ENCODE measurements at places on chromosomes 11 and 22.

- no peak for DNase-seq
These were observed 419.3 kb upstream of the NARS2 start for GRCh38 chr11:78993802-78994430.

DNA sequence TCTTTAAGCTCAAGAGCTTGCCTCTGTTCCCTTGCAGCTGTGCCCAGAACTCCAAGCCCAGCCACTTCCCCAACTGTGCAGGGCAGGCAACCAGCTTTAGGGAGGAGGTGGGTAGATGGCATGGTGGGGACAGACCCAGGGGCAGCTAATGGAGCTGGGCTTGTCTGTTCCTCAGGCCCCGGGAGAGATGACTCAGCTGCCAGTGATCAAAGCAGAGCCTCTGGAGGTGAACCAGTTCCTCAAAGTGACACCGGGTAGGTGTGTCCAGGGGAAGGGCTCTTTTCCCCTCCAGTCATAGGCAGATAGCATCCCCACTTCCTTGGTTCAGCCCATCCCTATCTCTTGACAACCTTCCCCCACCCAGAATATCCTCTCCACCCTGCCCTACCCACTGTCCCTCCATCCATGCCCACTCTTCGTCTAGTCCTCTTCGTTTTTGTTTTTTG is 32.4 kb downstream of the CREB3L1 start:
- no peak for DNase-seq

- no peak for DNase-seq
These were observed 16.8 kb upstream of the ACCSL start for GRCh38 chr11:44030996-44031395.

GRCh38 chr11:102950622-102951081 is 4.9 kb downstream of the MMP13 start:
- no peak for DNase-seq

GRCh38 chr11:100778166-100778785 is 91.2 kb downstream of the ARHGAP42 start:
- DNase-seq, result no peak

DNA sequence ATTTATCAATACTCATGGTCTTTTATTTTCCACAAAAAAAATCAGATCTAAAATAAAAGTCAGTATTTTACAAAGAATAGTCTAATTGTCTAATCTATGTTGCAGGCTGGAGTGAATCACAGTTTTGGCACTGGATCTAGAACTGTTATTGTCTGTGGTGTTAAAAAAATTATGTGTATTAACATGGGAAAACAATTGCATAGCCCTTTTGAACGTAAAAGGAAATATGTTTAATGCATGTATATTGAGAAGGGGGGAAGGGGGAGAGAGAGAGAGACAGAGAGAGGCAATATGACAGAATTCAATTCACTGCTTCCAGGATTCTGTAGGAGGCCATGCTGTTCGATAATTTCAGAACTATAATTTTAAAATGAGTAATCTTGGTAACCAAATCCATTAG is 324.9 kb upstream of the CCDC90B start:
- DNase-seq, result no peak

DNA sequence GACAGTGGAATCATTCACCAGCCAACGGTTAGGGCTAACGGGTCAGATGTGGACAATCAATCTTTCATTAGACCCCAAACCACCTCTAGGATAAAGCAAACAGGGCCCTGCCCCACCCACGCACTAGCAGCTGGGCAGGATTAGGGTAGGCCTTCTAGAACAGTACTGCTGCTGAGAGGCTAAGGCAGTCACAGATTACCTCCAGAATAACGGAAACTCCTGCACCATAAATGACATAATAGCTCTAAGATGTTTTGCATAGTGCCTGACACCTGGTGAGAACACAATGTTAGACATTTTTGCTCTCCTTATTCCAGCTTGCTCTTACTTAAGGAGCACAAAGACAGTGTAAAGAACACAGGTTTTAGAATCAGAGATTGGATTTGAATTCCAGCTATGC is 1.8 kb downstream of the SYTL2 start:
- DNase-seq, result no peak

GRCh38 chr11:66335531-66336233 is 552 bp downstream of the RIN1 start:
- no peak for DNase-seq

GRCh38 chr22:41928593-41929417 is 2.2 kb upstream of the TNFRSF13C start:
- no peak for DNase-seq

GRCh38 chr11:126491092-126491491 is 135.6 kb downstream of the ST3GAL4 start:
- DNase-seq, result no peak

DNA sequence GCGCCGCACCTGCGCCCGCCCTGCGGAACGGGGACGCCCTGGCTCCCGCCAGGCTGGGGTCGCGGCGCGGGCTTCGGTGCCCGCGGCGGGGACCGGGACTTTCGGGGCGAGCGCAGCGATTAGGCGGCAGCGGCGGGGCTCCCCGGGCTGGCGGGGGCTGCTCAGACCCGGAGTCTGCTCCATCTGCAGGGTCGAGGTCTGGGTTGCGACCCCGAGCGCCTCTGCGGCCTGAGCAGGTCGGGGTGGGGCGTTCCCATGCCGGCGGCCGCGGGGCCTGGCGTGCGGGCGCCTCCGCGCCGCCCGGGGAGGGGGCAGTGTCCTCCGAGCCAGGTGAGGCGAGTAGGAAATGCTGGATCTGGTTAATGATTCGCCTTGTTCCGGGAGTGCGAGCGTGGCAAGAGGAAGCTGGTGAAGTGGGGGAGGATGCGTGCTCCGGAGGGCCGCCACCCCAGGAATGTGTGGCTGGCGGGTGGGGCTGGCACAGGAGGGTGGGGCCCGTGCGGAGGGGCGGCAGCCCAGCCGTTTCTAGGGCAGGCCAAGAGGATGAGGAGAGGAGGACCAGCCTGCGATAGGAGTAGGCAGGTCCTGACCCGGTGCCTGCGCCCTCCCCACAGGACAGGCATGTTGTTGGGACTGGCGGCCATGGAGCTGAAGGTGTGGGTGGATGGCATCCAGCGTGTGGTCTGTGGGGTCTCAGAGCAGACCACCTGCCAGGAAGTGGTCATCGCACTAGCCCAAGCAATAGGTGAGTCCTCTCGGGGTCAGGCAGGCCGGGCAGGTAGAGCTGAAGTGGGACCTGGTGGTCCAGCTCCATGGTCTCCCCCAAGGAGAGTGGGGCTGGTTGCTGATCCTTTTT is 606 bp downstream of the RASSF7 start:
- no peak for DNase-seq

- DNase-seq, result no peak
These were observed 105.7 kb upstream of the LUZP2 start for GRCh38 chr11:24391167-24391566.

GRCh38 chr11:46381048-46381818 is at the start of gene MDK:
Gene MDK (plus strand): TSS chr11:46381669. CDS start chr11:46382058, 389 bp downstream.
- no peak for DNase-seq

- no peak for DNase-seq
These were observed 366.3 kb downstream of the TBC1D22A start for GRCh38 chr22:47128622-47129215.

DNA sequence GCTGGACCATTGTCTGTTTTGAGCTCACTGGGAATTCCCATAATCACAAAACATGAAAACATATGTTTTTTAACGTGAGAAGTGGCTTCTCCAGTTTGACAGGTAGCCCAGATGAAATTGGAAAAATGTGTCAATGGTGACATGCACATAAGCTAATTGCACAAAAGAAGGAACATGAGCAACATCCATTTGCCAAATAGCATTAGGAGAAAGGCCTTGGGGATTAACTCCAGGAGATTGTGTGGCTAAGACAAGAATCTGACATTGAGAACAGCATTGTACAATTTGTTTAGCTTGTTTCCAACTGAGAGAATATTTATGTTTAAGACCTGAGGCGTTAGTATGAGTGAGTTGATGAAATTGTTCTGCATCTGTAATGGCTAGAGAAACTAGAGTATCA is 147.0 kb upstream of the API5 start:
- no peak for DNase-seq

- no peak for DNase-seq
These were observed 44.9 kb downstream of the TTC17 start for GRCh38 chr11:43403357-43404231.

DNA sequence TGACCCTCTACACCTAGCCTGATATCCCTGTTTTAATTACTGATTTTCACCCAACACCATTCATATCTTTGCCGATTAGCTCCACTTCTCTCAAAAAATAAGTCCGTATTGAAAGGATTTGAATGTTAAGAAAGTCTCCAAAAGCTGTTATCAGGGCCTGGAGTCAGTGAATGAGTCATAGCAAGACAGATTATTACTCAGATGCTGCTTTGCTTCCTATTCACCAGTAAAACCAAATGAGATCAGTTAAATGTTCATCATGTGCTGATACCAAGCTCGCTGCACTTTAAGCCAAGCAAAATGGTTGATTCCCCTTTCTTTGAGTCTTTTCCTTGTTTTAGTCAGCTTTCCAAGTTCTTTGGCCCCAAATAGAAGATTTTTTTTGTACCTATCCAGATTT is 228.4 kb downstream of the FAT3 start:
- DNase-seq, result no peak

DNA sequence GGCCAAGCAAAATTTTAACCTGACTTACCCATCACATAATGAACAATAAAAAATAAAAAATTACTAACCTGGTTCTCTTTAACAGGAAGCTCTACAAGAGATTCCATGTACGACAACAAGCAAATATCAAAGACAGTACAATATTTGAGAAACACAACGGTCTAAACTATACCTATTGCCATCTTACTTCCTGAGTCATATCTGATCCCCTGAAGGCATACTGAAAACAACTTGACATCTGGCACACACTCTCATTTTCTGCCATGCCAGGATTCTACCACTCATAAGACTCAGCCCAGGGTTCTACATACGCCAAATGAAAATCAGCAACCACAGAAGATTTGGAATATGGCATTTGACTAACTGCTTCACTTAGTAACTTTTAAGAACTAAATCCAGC is 13.8 kb downstream of the DENND5A start:
- no peak for DNase-seq

- DNase-seq, result no peak
These were observed 11.6 kb upstream of the CAPN5 start for GRCh38 chr11:77055101-77055561.

- DNase-seq, result no peak
These were observed 3.1 kb upstream of the CCDC188 start for GRCh38 chr22:20153945-20154344.

GRCh38 chr22:28017859-28018258 is 98.8 kb upstream of the PITPNB start:
- DNase-seq, result no peak
